Stimulated activated CD8-positive, alpha-beta memory T cell treated with anti-CD3 and anti-CD28 coated beads, Interleukin-15, amount 100 ng/mL, for 24 hours (primary cell): ENCODE measurements at places on chromosomes 7 and 10.

DNA sequence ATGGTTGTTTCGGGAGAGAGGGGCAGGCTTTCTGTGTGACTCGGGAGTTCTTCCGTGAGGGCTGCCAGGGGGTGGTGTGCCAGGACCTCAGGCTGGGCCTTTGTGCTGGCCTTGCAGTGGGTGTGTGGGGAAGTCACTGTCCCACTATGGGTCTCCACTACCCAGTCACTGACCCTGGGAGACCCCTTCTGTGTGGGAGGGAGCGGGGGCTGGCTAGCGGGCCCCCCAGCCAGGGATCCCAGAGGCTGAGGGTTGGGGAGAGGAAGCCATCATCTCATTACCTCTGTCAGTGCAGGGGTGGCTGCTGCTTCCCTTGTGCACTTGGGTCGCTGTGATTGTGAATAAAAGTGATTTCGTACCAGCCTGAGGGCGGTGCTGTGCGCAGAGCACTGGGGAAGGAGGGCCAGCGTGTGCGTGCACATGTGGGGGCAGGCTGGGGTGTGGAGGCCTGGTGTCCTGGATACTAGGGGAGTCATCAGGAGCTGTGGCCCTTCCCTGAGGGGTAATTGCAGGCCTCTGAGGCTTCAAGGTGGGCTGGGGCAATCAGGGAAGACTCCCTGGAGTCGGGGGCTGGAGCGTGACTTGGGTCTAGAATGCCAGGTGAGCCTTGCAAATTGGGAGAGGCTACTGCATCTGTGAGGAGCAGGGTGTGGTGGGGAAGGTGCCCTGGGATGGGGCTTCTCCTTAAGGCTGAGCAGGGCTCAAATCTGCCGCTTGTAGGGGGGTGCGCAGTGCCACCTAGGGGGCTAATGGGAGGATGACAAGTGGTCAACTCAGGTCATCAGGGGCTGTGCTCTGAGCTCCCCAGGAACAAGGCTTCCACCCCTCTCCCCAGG, 98.9 kb downstream of the NEURL1 start:
- no peak for DNase-seq

DNA sequence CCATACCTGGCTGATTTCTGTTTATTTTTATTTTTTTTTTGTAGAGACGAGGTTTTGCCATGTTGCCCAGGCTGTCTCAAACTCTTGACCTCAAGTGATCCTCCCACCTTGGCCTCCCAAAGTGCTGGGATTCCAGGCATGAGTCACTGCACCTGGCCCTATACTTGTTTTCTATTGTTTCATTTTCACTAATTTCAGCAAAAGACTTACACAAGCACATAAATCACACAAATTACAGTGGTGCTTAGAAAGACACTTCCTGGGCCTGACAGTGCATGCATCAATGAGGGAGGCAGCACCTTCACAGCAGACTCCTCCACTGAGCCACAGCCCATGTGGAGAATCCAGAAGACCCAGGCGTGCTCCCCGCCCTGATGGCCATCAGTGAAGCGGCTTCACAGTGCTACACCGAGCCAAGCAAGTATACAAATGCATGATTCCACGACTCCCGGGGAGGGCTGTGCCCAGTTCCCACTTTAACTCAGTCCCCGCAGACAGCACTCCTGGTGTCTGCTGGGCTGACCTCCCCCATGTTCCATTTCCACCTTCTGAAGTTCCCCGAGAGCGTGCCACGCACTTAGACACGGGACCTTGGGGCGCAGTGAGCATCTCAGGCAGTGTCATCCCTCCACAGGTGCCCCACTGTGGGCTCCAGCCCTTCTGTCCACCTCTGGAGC, 20.6 kb downstream of the PITRM1 start:
- DNase-seq, result no peak

DNA sequence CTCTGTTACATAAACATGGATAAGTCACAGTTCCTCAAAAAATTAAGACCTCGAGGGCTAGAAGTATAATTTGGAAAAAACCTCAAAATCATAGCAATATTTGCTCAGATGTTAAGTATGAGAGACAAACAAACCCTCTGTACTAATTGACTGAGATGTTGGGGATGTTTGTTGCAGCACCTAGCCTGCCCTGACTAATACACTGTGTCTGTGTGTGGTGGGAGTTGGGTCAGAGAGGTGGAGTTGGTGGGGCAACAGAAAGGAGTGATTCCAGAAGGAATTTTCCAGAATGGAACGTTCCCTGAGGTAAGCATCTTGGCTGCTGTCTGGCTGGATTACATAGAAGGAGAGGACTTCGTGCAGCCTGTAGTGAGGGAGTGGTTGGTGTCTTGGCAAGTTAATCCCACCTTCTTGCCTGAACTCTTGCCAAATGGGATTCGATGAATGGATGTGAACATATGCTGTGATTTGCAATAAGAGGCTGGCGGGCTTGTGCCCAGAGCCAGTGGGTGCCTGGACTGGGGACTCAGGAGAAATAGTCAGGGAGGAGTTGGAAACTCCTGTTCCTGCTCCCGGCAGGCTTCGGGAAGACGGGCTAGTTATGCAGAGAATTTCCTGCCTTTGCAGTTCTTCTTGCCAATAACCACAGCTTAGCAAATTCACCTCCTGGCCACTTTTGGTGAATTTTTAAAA, 9.3 kb upstream of the FAM180A start:
- no peak for DNase-seq

- no peak for DNase-seq
Observed at GRCh38 chr10:44576702-44577191, 191.8 kb upstream of the CXCL12 start.

GRCh38 chr7:74277636-74278035, 11.6 kb upstream of the CLIP2 start:
- no peak for DNase-seq

GRCh38 chr7:75756991-75757676, 14.9 kb downstream of the CCL26 start:
- no peak for DNase-seq

DNA sequence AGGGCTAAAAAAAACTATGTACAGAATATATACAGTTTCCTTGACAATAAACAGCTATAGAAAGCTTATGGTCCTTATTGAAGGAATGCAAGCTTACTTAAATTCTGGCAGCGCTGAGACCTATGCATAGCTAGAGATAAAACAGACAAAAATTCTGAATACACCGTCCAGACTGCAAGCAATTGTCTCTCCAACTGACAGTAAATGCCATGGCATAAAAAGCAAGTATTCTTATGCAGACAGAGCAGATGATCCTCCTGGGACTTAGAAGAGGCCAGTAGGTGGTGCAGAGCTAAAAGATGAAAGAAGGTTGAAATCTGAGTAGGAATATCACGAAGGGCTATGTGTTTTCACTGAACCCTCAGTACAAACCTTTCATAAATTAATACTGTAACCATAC, 157.0 kb upstream of the CACNA2D1 start:
- DNase-seq, result no peak

- DNase-seq, result no peak
Observed at GRCh38 chr10:50416881-50417280, 165.6 kb upstream of the ASAH2 start.

GRCh38 chr7:158263110-158263963, 324.3 kb downstream of the PTPRN2 start:
- no peak for DNase-seq

DNA sequence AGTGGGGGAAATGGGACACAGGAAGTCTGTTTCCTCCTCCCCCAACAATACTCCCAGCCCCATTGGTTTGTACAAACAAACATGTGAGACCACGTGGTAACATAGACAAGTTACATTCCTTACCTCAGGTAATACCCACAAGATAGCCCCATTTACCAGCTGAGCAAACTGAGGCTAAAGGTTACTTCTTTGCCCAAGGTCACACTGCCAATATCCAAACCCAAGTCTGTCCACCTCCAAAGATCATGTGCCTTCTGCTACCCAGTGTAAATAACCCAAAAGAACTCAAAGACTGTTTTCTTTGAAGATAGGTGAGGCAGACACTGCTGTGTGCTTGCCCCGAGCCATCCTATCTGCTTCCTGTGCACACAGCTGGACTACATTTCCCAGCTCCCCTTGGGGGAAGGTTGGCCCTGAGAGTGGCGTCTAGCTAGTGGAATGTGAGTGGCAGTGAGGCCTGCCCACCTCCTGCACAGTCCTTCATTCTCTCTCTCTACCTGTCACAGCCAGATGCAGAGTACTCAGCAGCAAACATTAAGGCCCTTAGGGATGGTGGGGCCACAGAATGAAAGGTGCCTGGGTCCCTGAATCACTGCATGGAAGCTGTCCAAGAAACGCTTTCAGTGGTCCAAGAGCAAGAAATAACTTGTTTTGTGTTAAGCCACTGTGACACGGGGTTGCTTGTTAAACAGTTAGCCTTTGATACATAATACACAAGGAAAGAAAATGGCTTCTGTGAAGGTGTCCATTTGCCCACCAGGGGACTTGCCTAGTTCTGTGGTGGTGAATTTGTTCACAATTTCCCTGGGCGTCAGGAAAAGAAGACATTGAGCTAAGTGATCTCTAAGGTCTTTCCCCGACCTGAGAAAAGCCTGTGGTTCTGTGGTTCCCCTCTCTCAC, 257.7 kb upstream of the NFE2L3 start:
- DNase-seq, result no peak

DNA sequence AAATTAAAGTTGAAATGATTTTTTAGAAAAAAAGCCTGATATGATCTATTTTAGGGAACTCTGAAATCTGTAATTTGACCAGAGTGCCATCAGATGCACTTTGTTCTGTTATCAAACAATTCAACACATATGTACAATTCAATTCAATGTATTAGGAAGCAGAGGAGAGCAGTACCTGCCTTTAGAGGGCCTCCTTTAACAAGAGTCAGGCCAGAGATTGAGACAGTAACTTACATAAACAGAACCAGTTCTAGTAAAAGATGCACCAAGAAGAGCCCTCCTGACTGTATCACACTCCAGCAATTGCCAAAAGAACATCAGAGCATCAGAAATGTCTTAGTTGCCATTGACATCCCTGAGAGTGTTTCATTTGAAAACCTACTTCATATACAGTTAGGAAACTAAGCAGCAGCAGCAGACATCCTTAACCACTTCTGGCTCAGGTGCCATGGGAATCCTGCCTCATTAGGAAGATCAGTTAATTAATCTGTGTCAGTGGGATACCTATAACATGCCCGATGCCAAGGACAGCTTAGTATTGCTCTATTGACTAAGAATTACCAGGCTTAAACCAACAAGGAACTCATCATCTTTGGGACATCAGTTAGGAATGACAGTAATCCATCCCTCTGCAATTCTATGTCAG, 1222.6 kb upstream of the LRRN3 start:
- DNase-seq, result no peak

GRCh38 chr10:17249820-17250219, 21.8 kb downstream of the VIM start:
- DNase-seq, result no peak

GRCh38 chr10:19628767-19629560, 187.3 kb upstream of the PLXDC2 start:
- DNase-seq, result no peak

GRCh38 chr10:98758463-98758862, 311.7 kb upstream of the HPS1 start:
- no peak for DNase-seq
